ENCODE measurements at places on chromosomes 3 and 15. TPM values are rescaled to one million over a fixed set of nuclear protein-coding genes. Genes with fewer than 3 reads are reported as not detected.

The PRSS50 gene
- 0.78 TPM for total RNA-seq

The CCR8 gene
- not detected for total RNA-seq

The GOLGA8J gene
- total RNA-seq: not detected

The FAM81A gene
- total RNA-seq: 1.8 TPM

The TRPM1 gene
- total RNA-seq: not detected

The ELL3 gene
- 2.2 TPM for total RNA-seq

DNA sequence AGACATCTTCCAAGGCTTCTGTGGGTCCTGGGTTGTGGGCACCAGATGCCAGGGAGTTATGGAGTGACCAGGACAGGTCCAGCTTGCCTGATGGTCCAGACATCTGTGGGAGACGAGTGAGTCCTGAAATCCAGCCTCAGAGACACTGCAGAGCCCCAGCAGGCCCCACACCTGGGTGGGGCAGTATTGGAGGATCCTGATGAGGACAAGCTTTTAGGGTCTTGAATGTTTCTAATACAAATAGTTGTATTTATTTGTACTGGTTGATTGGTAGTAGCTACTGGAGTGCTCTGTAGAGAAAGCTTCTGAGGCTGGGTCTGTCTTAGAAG lies 67.5 kb upstream of the PRR23C start:
- no peak for DNase-seq

DNA sequence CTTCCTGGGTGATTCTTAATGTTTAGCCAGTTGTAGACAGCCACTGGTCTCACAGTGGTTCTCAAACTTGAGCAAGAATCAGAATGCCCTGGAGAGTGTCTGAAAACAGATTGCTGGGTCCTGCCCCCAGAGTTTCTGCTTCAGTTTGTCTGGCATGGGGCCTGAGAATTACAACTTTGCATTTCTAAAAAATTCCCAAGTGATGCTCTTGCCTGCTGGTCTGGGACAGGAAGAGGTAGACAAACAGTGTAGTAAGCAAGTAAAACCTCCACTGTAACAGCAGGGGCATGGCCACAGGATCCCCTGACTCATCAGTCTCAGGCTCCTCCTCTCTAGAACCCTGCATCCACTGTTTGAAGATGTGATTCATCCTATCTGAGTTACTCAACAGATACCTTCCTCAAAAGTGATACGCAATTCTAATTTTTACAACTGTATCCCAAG lies 36.5 kb downstream of the DZIP1L start:
- no peak for DNase-seq

DNA sequence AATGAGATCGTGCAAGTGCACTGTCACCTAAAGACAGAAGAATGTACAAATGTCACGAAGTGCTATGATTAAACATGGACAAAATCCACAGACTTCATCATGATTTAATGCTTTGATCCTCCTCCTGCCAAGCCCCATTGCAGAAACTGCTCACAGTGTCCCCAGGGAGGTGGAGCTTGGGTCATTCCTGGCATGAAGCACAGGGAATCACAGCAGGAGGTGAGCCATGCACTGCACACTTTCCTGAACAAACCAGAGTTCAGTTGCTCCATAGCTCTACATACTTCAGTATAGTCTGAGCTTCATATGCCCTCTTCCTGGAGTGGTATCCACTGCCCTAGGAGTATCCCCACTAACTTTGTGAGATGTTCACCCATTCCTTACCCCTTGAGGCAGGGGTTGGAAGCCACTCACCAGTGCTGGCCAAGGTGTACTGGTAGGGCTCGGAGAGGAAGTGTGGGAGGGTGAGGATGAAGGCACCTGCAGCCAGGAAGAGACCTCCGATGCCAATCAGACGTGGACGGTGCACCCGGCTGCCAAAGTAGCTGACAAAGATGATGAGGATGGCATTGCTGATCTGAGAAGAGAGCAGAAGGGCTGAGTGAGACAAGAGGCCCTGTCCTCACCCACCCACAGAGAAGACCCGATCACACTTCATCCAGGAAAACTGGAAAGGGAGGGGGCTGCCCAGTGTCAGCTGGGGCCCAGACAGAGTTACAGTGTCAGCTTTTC lies 56.3 kb downstream of the SLCO2A1 start:
- no peak for DNase-seq

DNA sequence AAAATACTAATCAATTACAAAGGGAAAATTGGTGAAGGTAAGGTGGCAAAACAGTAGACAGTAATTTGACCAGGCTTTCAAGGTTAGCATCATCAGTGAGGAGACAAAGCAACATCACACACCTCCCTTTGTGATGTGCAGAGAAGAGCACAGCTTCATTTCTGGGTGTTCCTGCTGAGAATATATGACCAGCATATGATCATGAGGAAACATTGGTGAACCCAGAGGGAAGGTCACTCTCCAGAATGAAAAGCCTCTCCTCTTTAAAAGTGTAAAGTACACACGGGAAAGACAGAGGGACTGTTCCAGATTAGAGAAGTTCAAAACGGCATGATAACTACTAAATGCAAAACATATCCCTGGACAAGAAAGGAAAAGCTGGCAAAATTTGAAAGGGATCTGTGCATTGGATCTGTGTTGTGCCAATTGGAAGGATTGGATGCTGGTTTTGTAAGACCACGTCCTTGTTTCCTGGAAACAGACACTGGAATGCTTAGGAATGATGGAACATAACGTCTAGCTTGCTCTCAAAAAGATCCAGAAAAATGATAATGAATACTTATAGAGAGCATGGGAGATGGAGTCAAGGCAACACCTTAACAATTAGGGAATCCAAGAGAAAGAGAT lies 80.6 kb upstream of the MITF start:
- no peak for DNase-seq

DNA sequence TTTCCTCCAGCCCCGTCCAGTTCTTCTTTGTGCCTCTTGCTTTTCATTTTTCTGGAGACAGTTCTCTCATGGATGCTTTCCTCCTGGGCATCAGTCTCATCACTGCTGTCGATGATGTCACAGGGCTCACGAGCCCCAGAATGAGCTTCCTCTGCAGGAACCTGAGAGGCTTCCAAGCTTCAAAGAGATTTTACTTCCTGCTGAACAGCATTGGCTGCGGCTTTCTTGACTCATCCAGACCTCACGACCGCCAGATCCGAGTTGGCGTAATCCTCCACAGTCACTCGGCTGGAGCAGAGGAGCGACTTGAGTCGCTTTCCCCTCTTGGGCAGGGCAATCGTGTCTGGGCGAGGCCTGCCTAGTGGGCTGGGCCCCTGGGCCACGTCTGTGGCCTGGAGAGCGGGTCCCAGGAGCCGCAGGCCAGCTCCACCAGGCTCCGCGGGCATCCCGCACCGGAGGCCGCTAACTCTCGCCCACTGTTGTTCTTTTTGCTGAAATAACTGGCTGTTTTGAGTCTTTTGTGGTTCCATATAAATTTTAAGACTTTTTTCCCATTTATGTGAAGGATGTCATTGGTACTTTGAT lies 20.8 kb upstream of the FAN1 start:
- no peak for DNase-seq

- no peak for DNase-seq
Measured at GRCh38 chr3:71067977-71068654, 515.4 kb downstream of the FOXP1 start.

GRCh38 chr3:72123908-72124441 lies 339.0 kb upstream of the PROK2 start:
- no peak for DNase-seq

GRCh38 chr3:88691081-88691480 lies 416.3 kb upstream of the EPHA3 start:
- DNase-seq: no peak

GRCh38 chr15:51251556-51251955 lies 86.8 kb downstream of the CYP19A1 start:
- DNase-seq: no peak

DNA sequence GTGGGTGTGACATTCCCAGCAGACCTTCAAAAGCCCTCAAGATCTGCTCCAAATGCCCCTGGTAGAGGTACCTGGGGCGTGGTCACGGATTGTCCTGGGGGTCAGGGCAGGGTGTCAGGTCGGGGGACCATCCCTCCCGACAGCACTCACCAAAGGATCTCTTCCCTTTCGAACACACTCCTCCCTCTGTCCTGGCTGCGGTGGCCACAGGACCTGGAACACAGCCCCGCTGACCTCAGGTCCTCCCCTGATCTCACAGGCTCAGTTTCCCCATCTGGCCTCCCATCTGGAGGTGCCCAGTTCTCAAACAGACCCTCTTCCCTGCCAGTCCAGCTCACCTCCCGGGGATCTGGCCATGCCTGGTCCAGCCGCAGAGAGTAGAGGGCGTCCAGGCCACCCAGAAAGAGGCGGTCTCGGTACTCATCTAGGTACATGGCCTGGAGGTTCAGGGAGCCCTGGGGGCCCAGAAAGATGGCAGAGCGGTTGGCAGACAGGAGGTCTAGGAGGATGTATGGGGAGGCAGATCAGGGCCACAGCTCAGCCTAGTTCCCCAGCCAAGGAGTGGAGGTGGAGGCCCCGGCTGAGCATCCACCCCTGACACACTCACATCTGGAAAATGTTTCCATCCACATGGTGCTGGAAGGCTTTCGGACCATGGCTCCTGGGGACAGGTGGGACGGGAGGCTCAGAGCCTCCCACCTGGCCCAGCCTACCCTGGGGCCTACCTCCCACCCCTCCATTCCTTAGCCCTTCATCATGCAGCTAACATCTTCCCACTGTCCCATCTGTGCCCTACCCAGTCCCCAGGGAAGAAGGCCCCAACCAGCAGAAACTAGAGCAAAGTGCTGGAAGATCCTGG lies 2.3 kb downstream of the SEMA3G start:
- peak; percentile 67 for DNase-seq

- no peak for DNase-seq
Measured at GRCh38 chr3:31129241-31129640, 234.8 kb upstream of the GADL1 start.

GRCh38 chr3:11198495-11198894 lies 44.2 kb downstream of the HRH1 start:
- no peak for DNase-seq

- DNase-seq: no peak
Measured at GRCh38 chr3:155411500-155412223, 118.2 kb upstream of the STRIT1 start.

- no peak for DNase-seq
Measured at GRCh38 chr3:59788801-59789200, 739.0 kb upstream of the CFAP20DC start.

DNA sequence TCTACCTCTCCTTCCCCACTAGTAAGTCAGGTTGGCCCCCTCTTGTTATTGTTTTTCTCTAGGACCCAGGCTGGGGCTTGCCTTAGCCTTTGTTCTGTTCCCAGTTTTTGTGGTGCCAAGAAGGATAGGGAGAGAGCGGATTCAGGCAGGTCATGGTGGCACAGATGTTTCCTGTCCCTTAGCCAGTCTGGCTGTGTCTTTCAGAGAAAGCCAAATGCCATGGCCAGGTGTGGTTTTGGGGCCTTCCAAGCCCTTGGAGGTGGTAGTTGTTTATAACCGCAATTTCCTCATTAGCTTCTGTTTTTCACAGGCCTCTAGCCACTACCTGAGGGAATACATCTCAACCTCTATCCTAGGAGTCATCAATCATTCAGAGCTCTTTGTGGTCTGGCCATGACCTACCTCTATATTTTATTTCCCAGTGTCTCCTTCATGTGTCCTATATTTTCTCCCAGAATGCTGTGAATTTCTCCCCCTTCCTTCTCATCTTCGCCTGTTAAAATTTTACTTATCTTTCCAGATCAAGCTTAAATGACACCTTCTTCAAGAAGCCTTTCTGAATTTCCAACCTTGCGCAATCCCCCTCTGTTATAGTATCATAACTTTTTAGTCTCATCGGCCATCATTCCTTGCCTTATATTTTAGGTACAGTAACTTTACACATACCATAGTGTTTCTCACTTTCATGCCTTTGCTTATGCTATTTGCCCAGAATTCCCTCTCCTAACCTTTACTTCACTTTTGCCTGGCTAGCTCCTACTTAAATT lies 38.2 kb downstream of the TIMP4 start:
- DNase-seq: no peak

DNA sequence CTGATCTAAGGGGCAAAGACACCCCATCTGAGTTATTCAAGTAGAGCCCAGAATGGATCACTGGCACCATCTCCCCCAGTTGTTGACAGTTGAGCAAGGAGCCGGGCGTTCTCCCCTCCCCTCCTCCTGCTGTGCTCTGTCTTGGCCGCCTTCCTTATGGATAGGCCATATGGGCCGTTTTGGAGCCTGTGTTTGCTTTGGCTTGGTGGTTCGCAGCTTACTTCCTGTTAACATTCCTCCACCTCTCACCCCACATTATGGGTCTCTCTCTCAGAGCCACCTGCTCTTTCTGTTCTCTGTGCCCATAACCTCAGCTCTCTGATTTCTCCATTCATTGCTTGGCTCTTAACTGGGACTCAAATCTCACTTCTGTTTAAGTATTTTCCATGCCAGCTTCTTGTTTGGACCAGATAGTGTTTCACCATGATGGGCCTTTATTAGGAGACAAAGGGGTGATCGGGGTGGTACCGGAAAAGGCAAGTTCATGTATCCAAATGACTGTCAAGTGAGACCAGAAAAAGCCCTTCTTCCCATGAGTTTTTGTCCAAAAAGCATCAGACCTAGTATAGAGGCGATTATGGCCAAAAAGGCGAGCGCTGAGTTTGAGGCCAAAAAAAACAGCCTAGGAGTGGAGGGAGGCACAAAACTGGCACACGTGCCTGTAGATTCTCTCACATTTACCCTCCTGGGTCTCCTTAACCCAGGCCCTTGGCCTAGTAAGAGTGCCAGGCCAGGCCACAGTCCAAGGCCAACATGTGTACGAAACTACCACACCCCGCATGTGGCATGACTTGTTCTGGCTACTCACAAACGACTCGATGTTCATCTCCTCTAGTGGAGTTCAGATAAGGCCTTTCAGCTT lies 62.6 kb downstream of the DUT start:
- DNase-seq: no peak

DNA sequence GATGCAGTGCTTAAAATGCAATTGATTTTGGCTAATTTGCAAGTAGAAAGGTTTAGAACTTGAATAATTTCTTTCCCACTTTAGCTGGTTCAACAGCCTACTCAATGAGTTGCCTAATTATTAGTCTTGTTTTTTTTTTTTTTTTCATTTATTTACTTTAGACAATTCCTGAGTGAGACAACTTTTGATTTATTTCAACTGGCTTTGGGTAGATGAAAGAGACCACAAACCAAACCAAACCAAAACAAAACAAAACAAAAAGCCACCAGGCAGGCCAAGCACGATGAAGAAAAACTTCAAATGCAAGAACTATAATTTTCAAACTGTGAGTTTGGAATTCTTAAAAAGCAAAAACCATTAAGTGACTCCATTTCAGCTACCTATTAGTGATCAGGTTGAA lies 469.9 kb downstream of the GBE1 start:
- DNase-seq: no peak

DNA sequence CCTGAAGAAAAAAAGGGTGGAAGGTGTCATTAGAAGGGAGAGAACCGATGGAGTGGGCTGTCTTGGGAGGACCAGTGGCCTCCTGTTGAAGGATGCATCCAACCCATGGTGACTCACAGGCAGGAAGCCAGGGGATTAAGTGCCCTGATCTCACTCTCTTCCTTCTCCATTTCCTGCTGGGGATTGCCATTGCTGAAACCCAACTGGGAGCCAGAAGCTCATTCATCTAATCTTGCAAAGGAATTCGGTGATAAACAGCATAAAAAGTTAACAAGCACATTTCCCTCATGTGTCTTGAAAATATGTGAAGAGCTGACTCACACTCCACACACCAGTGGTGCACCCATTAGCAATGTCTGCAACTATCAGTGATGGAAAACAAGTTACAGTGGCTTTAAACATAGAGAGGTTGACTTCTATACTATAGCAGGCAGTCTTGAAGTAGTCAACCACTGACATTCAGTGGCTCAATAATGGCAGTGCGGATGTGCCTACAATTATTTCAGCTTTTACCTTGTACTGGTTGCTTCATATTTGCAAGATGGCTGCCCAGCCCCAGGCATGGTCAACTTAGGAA lies 12.8 kb upstream of the CSRNP1 start:
- DNase-seq: no peak
